ENCODE measurements at places on chromosomes 3 and 15.

GRCh38 chr3:193970773-193971206 is 165.2 kb upstream of the HES1 start:
- DNase-seq: no peak

- peak; percentile 67 for DNase-seq
These were observed 19.2 kb upstream of the KPNA1 start for GRCh38 chr3:122533931-122534334.

GRCh38 chr3:41239587-41239986 is 40.3 kb downstream of the CTNNB1 start:
- DNase-seq: no peak

- no peak for DNase-seq
These were observed 9.1 kb upstream of the RASGRF1 start for GRCh38 chr15:79099692-79100091.

GRCh38 chr3:195876297-195877064 is 31.9 kb downstream of the TNK2 start:
- DNase-seq: no peak

GRCh38 chr15:27358751-27359434 is 387.9 kb downstream of the GABRG3 start:
- DNase-seq: no peak

DNA sequence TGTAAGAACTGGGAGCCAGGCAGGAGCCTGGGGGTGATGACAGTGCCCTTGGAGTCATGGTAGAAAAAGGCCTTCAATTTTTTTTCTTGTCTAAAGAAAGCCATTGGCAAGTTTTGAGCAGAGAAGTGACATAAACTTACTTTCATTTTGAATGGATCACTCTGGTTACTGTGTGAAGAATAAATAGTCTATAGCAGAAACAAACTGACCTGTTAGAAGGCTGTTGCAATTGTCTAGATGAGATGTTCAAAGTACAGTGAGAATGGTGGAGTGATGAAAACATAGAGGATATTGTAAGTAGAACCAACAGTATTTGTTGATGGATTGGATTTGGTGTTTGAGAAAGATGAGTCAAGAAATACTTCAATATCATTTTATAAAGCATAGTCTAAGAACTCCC is 439.9 kb downstream of the TBL1XR1 start:
- no peak for DNase-seq

GRCh38 chr3:12044860-12045259 is 40.7 kb downstream of the SYN2 start:
- no peak for DNase-seq

GRCh38 chr3:107063351-107063750 is 313.9 kb upstream of the CCDC54 start:
- DNase-seq: no peak

GRCh38 chr3:72818092-72818773 is 30.0 kb downstream of the SHQ1 start:
- DNase-seq: no peak

- no peak for DNase-seq
These were observed 33.0 kb downstream of the GNB5 start for GRCh38 chr15:52158084-52158765.

- no peak for DNase-seq
These were observed 733.2 kb upstream of the GOLIM4 start for GRCh38 chr3:168828943-168829342.

- DNase-seq: no peak
These were observed 30.8 kb downstream of the RTP4 start for GRCh38 chr3:187398955-187399354.

DNA sequence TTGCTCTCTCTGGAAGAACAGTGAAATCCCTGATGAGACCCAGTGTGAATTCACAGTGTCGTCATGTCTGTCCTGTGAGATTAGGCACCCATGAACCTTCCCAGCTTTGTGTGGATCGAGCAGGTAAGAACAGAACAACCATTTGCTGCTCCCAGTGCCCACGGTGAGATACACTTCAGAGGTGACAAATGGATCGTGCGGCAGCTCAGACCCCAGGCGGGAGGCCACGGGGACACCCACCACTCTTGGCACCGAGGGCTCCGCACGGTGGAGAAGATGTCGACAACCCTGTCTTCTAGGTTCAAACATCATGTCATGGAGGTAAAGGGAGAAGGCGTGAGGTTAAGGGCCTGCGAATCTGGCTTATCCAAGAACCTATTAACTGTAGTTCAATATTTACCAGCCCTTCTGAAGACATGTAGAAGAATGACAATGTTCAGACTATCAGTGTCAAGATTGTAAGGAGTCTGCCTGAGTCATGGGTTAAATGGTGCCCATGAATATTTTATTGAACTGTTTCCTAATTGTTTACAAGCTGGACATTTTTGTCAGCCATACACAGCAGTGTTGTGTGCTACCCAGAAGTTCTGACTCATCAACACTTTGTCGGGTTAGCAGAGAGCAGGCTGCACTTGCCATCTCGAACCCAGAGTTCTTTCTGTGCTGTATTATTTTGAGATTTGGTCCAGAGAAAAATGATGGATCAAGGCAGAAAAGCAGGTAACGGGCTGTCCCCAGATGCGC is 15.5 kb upstream of the PCSK6 start:
- DNase-seq: no peak

DNA sequence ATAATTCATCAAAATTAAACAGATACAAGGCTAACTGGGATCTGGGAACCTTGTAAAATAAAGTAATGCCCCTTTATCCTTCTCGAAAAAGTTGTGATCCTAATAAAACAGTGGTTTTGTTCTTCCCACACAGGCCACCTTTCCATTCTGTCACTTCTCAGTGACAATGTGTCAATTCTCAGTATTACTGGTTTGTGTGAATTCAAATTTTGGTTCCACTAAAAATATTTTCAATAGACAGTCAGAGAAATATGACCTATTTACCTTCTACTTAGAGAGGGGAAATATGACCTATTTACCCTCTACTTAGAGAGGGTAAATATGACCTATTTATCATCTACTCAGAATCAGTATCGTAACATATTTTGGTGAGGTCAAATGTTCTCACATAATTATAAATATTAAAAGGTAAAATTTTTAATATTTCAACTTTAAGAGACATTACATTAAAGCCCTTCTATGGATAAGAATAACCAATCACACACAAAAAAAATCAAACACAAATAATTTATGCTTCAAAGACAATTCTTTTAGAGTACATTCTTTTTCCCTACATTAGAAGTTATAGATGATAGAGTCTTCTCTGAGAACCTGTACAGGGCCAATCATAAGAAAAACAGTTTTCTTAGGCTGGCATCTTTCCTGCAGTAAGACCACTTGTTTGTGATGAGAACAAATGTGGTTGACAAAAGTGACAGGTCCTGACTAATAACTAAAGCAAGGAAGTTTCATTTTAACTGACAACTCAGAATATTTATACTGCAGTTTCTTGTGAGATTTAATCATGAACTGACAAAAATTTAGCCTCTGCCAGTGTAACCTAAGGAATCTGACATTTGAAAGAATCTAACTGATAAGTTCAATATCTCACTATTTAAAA is 323.3 kb downstream of the DIPK2A start:
- DNase-seq: peak; percentile 31

- no peak for DNase-seq
These were observed 39.4 kb upstream of the BFSP2 start for GRCh38 chr3:133360476-133360875.

GRCh38 chr15:62046078-62046743 is 14.0 kb downstream of the VPS13C start:
- DNase-seq: no peak

DNA sequence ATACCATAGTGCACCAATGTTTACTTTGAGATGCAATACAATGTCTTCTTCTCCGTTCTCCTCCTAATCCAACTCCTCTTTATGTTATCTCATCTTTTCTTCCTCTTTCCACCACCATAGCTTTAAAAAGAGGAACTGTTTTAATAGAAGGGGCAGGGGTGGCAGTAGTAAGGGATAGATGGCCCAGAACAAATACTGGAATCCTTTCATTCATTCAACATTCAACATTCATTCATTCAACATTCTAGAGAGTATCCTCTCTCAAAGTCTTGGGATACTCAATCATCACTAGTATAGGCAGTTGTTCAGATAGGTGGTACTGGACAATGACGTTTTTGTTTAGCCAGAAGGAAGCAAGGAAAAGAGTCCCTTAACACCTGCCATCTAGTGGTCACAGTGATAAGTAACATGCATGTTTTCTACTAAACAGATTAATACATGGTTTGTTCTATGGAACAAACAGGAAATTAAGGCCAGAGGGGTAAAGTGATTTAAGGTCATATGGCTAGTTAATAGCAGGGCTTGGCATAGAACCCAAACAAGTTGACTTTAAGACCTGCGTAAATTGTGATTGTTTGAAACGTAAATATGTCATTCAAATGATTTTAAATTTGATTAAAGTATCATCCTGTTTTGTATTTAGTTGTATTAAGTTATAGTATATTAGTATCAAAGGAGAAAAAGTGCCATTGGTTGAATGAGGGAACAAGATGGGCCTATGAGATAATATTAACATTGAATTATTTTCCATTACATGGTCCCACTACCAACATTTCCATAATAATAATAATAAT is 26.9 kb upstream of the EHHADH start:
- no peak for DNase-seq

DNA sequence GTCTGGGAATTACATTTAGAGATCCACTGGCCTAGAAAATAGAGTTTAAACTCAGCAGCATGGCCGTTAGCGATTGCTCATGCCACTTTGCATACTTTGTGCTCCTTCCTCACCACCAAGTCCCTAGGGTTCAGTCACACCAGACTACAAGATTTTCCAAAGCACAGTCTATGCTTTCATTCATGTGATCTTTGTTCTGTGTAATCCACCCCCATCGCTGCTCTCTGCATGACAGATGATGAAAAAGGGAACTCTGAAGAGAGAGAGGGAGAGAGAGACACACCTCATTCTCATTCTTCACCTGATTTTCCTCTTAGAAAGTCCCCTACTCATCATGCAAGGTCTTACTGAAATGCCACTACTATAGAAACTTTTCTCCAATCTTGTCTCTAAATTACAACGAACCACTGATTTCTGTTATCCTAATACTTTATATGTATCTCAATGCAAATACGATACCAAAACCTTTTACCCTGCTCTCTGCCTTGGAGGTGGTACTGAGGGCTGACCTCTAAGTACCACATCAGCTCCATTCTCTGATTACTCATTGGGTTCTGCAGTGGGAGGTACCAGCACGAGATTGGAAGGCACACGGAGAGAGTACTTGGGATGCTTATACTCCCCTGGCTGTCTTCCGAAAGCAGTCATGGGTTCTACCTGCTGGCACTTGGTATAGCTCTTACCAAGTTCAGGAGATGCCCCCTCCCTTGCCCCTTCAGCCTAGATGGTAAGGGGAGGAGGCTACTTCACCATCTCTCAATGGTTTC is 1.1 kb upstream of the PARP15 start:
- DNase-seq: peak; percentile 92

- DNase-seq: no peak
These were observed 616.9 kb downstream of the ZIC1 start for GRCh38 chr3:148026009-148026588.

- DNase-seq: no peak
These were observed 99.0 kb downstream of the TMCC1 start for GRCh38 chr3:129794311-129795185.

DNA sequence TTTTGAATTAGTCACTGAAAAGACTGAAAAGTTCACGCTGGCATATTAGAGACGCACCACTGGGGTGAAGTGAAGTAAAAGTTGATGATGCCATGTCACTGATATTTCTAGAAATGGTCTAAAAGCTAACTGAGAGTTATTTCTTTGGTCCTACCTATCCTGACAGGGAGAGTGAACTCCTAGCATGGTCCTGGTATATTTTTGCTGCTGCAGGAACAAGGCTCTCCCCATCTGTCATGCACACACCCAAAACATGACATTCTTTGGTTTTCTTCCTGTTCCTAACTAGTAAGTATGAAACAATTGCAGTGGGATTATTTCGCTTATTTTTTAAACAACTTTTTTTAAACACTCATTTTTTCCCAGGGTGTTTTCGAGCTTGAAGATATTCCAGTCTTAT is 466.7 kb downstream of the ERC2 start:
- no peak for DNase-seq

- DNase-seq: no peak
These were observed 30.6 kb upstream of the TMEM108 start for GRCh38 chr3:133007601-133008000.

- no peak for DNase-seq
These were observed 72.8 kb upstream of the CTNNB1 start for GRCh38 chr3:41126472-41126871.

DNA sequence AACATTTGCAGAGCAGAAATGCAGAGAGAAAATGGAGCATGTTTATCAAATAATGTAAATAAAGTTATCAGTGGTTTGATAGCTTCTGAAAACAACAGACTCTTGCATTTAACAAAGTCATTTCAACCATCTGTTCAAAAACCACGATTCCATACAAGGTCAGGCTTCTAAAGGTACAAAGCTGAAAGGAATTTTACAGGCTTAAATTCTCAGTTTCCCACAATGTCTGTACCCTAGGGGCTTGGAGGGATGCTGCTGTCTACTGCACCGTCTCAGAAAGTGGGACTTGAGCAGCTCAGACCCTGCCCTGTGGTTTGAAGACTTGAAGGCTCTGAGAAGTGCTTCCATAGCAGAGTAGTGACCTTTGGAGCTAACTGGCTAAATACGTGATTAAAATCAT is 30.4 kb upstream of the TM4SF1 start:
- no peak for DNase-seq

- DNase-seq: no peak
These were observed 34.0 kb upstream of the ARPIN start for GRCh38 chr15:89946681-89947299.

Measured in GM12864 (cell line).